Uterus (tissue), 4 donors: ENCODE measurements at places on chromosomes 3 and 15. TPM values are rescaled to one million over a fixed set of nuclear protein-coding genes. Genes with fewer than 3 reads are reported as not detected.

- H3K4me3 ChIP-seq = no peak overlapping the region
- no peaks in the 10 kb centered on the region for H3K4me1 ChIP-seq
- no peak overlapping the region for H3K27ac ChIP-seq
- no peaks in the 10 kb centered on the region for H3K27me3 ChIP-seq
These were observed 51.8 kb downstream of the RFTN1 start for GRCh38 chr3:16461463-16462245.

- H3K27me3 ChIP-seq = no peaks in the 10 kb centered on the region
- H3K4me3 ChIP-seq = no peak overlapping the region
- H3K4me1 ChIP-seq = no peaks in the 10 kb centered on the region
- H3K27ac ChIP-seq = peak overlapping the region; percentile 60
- no peaks in the 10 kb centered on the region for H3K36me3 ChIP-seq
These were observed 51.6 kb downstream of the TP53BP1 start for GRCh38 chr15:43441316-43441715.

The SPINK8 gene
- not detected for total RNA-seq

DNA sequence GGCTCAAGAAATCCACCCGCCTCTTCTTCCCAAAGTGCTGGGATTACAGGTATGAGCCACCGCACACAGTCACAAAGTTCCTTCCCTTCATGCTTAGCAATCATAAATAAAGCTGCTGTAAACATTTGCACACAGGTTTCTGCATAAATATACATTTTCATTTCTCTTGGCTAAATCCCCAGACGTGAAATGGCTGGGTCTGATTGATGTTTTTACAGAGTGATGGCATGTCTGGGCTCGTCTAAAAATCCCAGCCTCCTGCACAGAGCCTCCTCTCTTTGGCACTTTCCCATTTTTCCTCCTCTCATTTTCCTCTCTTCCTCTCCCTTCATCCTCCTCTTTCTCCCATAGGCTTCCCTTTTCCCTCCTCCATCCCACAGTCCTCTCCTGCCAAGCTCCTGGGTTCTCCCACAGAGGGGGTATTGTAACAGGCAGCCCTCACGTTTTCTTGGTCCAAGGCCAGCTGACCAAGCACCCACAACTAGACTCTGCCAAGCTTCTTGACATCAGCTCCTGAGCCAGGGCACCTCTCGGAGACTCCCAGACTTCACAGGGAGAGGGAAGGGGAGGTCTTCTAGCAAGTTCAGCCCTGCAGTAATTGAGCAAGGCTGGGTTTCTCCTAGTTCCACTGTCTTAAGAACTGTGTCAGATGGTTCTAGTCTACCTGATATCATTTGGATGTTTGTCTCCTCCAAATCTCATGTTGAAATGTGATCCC is 10.5 kb upstream of the PLA2G4E start:
- no peak for DNase-seq
- H3K36me3 ChIP-seq = no peaks in the 10 kb centered on the region
- no peaks in the 10 kb centered on the region for H3K27me3 ChIP-seq
- no peak overlapping the region for H3K4me3 ChIP-seq
- H3K4me1 ChIP-seq = no peaks in the 10 kb centered on the region
- H3K27ac ChIP-seq = no peak overlapping the region

DNA sequence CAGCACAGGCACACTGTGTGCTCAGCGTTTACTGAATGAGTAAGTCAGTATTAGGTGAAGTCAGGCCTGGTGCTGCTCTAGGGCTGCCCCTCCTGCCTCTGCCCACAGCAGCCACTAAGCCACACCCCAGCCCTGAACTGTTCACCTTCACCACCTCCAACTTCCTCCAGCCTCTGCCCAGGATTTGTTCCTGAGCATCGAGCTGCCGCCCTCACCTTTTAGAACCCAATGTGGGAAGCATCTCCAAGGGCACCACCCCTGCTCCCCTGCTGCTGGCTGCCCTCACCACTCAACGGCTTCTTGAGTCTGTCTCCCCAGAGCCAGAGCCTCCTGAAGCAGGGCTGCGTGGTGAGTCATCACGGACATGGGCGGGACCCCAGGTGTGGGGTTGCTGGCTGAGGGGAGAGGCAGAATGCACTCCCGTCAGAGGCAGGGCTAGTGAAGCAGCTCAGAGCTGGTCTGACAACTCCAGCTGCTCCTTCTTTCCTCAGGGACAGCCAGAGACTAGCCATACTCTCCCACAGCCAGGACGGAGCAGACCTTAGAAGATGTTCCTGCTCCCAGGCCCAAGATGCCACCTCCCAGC is 5.8 kb downstream of the HYAL2 start:
- peak overlapping the region; percentile 43 for H3K27ac ChIP-seq
- H3K4me3 ChIP-seq = no peak overlapping the region
- peaks cover 28% of the 10 kb centered on the region for H3K4me1 ChIP-seq
- H3K36me3 ChIP-seq = no peaks in the 10 kb centered on the region
- no peaks in the 10 kb centered on the region for H3K27me3 ChIP-seq
- DNase-seq = peak; percentile 60

GRCh38 chr3:144242747-144243146 is 271.1 kb downstream of the DIPK2A start:
- no peaks in the 10 kb centered on the region for H3K27me3 ChIP-seq
- no peaks in the 10 kb centered on the region for H3K4me1 ChIP-seq
- no peak overlapping the region for H3K27ac ChIP-seq
- no peaks in the 10 kb centered on the region for H3K36me3 ChIP-seq

The NAA50 gene
- 149 TPM for total RNA-seq

- H3K4me3 ChIP-seq = no peak overlapping the region
- no peak overlapping the region for H3K27ac ChIP-seq
- no peaks in the 10 kb centered on the region for H3K27me3 ChIP-seq
- no peak for DNase-seq
- no peaks in the 10 kb centered on the region for H3K36me3 ChIP-seq
These were observed 102.5 kb downstream of the IQSEC1 start for GRCh38 chr3:12970684-12971083.

GRCh38 chr3:192033246-192033645 is 572.3 kb downstream of the PYDC2 start:
- H3K36me3 ChIP-seq = no peaks in the 10 kb centered on the region
- no peak overlapping the region for H3K4me3 ChIP-seq
- no peaks in the 10 kb centered on the region for H3K27me3 ChIP-seq
- H3K4me1 ChIP-seq = no peaks in the 10 kb centered on the region
- no peak overlapping the region for H3K27ac ChIP-seq

GRCh38 chr15:59290295-59291212 is 82.1 kb downstream of the MYO1E start:
- H3K4me3 ChIP-seq = no peak overlapping the region
- H3K27ac ChIP-seq = no peak overlapping the region
- H3K36me3 ChIP-seq = no peaks in the 10 kb centered on the region
- DNase-seq = no peak

The SMCO1 gene
- total RNA-seq = not detected

GRCh38 chr3:53102601-53103147 is 27.6 kb downstream of the RFT1 start:
- H3K27ac ChIP-seq = no peak overlapping the region
- no peaks in the 10 kb centered on the region for H3K4me1 ChIP-seq
- DNase-seq = no peak
- H3K36me3 ChIP-seq = no peaks in the 10 kb centered on the region
- no peaks in the 10 kb centered on the region for H3K27me3 ChIP-seq

DNA sequence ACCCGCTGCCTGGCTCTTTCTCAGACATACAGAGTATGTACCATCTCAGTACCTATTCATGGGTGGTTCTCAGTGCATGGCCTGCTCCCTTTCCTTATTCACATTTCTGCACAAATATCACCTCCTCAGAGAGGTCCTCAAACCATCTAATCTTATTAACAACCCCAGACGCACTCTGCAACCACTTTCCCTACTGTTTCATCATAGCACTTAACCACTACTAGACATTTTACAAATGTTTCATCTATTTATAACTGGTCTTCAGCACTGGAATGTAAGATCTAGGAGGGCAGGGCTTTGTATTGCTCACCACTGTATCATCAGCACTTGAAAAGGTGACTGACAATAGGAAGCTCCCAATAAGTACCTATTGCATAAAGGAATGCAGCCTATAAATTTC is 45.1 kb downstream of the TNIK start:
- H3K36me3 ChIP-seq = no peaks in the 10 kb centered on the region
- no peak overlapping the region for H3K4me3 ChIP-seq
- DNase-seq = no peak
- no peaks in the 10 kb centered on the region for H3K4me1 ChIP-seq
- H3K27me3 ChIP-seq = no peaks in the 10 kb centered on the region

DNA sequence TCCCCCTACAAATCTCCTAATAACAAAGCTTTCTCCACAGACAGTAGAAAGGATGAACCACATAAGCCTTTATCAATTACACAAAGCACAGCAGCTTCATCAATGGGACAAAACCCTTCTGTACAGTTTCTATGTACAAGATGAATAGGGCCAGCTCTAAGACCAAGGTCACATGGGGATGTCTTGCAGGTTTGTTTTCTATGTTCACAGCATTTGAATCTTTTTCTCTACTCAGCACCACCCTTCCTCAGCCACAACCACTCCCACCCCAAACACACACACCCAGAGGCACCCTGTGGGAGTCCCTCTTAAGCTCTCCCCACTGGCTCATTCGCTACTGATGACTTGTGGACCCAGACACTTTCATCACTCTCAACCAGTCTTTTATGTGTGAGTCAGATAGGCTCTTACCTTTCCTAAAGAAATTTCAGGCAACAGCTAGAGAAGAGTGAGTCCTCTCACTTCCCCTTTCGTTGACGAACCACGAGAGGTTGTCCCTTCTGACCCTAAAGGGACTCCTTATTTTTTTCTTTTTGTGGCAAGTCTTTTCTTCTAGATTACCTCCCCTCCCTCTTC is 57.9 kb downstream of the ARHGAP31 start:
- H3K4me1 ChIP-seq = no peaks in the 10 kb centered on the region
- DNase-seq = no peak
- peak overlapping the region; percentile 34 for H3K27ac ChIP-seq
- H3K4me3 ChIP-seq = no peak overlapping the region
- no peaks in the 10 kb centered on the region for H3K36me3 ChIP-seq
- H3K27me3 ChIP-seq = no peaks in the 10 kb centered on the region

The TYRO3 gene
- 34.8 TPM for total RNA-seq

DNA sequence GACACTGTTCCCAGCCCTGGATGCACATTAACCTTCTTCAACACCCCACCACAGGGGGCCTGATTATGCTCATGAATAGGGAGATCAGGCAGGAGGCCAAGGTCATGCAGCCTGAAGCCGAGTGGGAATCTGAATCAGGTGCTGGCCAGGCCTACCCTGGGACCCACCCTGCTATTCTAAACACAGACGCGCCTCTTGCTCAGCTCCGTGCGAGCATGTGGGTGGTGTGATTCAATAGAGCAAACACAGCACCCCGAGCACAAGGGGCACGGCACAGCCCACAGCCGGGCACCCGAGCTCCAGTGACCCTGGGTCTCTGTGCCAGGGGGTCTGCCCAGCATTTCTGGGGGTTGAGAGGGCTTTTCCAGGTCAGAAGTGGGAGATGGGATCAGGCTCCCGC is 24.6 kb upstream of the GRIP2 start:
- no peak overlapping the region for H3K4me3 ChIP-seq
- DNase-seq = no peak
- H3K27me3 ChIP-seq = no peaks in the 10 kb centered on the region
- H3K36me3 ChIP-seq = no peaks in the 10 kb centered on the region
- H3K4me1 ChIP-seq = no peaks in the 10 kb centered on the region

DNA sequence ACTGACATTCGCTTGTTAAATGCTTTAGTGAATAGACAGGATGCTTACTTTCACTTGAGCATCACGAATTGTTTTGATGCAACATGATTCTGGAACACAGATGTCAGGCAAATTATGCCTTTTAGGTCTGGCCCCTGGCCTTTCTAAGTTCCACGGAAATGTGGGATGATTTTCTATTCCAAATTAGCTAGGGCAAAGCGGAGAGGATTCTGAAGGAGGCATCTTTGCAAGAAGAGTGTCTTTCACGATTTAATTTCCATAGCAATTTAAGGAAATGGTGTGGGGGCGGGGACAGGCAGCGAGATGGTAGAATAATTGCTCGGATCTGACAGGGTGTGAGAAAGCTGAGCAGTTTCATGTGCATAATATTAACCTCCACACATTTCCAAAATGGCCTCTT is 238.5 kb upstream of the KCNMB2 start:
- no peaks in the 10 kb centered on the region for H3K36me3 ChIP-seq
- DNase-seq = no peak
- no peak overlapping the region for H3K4me3 ChIP-seq
- peaks cover 7% of the 10 kb centered on the region for H3K4me1 ChIP-seq
